ENCODE measurements at places on chromosomes 2 and 18. TPM values are rescaled to one million over a fixed set of nuclear protein-coding genes. Genes with fewer than 3 reads are reported as not detected.

GRCh38 chr2:101305492-101306078, 2.9 kb downstream of the RNF149 start:
- DNase-seq = no peak

DNA sequence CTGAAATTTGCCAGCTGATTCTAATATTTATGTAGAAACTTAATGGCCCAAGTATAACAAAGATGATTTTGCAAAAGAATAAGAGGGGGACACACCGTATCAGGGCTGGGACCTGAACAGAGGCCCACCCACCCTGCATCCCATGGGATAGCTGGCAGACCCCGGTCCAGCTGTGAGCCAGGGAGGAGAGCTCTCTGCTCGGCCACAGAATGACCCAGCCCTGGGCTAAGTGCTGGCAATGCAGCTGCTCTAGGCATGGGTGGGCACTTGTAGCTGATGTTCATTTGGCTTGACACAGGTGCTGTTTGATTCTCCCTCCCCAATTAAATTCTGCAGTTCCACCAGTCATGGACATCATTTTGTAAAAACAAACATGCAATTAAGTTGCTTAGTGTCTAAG, 522.8 kb upstream of the RAB6C start:
- DNase-seq = no peak

DNA sequence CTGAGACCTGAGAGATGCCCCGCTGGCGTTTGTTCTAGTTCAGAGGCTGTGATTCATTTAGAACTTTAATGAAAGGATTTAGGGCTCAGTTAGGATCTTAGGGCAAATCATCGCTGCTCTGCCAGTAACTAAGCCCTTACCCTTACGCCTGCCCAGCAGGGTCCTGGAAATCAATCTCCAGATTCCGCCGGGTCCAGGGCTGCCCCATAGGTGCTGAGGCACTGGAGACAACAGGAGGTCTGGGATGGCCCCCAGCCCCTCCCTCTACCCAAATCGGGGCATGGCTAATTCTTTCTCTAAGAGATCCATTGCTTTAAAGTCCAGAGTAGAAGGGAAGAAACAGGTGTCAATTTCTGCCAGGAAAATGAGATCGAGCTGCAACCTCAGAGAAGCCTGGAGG, 83.1 kb downstream of the SDC1 start:
- DNase-seq = no peak

The GPR39 gene
- 1.0 TPM for total RNA-seq

The NCKAP5 gene
- total RNA-seq = 0.20 TPM
